ENCODE measurements at places on chromosomes 4 and X.

- DNase-seq: no peak
Observed at GRCh38 chrX:99348256-99348655, 1061.8 kb downstream of the PCDH19 start.

DNA sequence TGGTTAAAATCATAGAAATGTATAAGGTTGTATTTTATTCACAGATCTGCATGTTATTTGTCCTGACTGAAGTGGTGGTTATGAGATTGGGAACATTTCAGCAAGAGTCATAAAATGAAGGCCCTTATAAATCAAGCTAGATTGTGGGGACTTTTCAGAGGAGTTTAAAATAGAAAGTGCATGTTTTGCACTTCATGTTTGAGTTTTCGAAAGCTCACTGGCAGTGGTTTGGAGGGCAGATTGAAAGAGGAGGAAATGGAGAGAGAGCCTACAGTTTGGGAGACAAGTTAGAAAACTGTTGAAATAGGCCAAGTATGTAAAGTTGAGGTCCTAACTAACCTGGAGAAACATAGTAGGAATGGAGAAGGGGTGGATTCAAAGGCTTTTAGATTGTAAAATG, 124.9 kb downstream of the KDM6A start:
- DNase-seq: no peak

- no peak for DNase-seq
Observed at GRCh38 chrX:31543634-31544033, 471.8 kb upstream of the FTHL17 start.

DNA sequence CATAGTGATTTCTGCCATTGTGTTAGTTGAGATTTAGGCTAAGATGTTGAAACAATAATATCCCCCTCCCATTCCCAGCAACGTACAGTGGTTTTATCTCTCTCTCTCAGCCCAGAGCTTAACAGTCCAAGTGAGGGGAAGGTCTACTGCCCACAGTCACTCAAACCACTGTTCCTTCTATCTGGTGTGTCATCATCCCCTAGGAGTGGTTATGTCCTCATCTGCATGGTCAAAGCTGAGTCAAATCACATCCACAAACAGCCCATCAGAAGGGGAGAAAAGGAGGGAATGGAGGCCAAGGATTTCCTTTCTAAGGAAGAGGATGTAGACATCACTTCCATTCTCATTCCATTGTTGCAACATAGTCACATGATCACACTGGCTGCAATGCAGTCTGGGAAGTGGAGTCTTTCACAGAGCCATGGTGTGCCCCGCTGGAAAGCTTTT, 42.8 kb upstream of the CHRNA9 start:
- no peak for DNase-seq

DNA sequence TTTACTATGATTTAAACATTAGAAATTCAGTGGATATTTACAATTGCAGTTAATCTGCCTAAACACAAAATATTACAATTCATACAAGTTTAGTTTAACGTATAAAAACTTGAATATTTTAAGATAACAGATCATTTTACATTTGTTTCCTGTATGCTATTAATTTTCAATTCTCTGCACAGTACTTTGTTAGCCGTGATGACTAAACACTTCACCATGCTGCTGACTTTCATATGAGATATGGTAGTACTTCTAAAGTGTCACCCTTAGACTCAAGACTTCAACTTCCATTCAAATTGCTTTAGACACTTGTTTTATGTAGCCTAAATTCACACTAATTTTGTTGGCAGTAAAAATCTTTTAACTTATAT, 1646.4 kb upstream of the ADGRL3 start:
- no peak for DNase-seq

- DNase-seq: no peak
Observed at GRCh38 chrX:148271263-148271662, 229.2 kb upstream of the AFF2 start.

DNA sequence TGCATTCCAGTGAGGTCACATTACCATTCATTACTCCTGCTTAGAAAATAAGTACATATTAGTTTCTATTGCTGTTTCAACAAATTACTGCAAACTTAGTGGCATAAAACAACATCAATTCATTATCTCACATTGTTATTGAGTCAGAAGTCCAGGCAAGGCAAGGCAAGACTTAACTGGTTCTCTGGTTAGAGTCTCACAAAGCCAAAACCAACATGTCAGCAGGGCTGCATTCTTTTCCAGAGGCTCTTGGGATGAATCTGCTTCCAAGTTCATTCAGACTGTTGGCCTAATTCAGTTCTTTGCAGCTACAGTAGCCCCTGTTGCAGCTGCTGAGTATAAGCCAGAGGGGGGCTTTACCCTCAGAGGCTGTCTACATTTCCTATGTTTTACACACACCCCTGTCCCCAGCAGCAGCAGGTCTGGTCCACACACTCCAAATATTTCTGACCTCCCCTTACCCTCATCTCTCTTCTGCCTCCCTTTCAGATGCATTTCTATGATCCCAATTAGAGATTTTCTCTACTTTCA, 892.1 kb upstream of the EPHA5 start:
- no peak for DNase-seq

GRCh38 chr4:180341926-180342325, 1901.3 kb upstream of the TENM3 start:
- no peak for DNase-seq

DNA sequence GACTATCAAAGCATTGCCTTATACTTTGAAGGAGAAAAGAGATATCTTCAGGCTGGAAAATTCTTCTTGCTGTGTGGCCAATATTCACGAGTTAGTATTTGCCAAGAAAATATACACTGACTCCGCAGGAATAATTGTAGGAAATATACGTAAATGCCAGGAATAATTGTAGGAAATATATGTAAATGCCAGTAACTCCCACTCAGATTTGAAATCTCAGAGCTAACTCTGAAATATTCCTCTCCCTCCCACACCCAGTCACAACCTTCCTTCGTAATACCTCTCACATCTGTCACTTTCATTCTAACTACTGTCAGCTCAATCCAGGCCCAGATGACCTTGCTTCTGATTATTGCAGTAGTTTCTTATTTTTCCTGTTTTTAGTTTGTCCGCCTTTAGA, 73.5 kb downstream of the WDR19 start:
- no peak for DNase-seq

GRCh38 chr4:8071766-8072165, 86.8 kb downstream of the ABLIM2 start:
- no peak for DNase-seq

GRCh38 chr4:72394012-72394663, 174.9 kb downstream of the ADAMTS3 start:
- DNase-seq: no peak

GRCh38 chrX:18002791-18003190, 141.7 kb upstream of the RAI2 start:
- DNase-seq: no peak

GRCh38 chr4:36128689-36129088, 115.6 kb downstream of the ARAP2 start:
- DNase-seq: no peak

- no peak for DNase-seq
Observed at GRCh38 chr4:17204908-17205307, 306.5 kb upstream of the LDB2 start.

DNA sequence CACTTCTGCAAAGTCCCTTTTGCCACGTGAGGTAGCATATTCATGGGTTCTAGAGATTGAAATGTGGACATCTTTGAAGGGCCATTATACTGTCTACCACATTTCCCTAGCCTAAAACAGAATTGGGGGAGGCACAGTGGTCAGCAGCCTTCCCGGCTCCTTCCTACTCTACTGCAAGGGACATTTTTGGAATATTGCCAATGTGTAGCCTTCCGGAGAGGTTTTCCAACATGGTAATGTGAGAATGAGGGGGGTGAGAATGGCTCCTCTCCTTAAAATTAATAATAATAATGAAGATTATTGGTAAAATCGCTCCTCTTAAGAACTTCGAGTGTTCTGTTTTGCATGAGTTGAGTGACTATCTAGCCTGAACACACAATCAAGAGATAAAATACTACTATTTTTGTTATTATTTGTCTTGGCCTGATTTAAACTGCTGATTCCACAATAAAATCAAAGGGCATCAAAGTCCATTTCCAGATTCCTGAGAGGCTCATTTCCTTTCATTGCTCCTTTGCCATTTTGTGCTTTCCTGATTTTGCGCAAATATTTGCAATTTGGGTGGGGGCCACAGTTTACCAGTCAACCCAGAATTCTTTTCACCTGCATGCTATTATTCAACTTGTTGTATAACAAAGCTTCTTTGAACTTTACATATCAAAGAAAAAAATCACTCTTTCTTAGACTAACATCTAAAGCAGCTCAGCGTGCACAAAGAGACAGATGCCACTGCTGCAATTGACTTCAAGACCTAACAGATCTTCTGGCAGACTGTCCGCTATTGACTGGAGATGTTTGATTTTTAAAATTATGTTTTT, 27.0 kb upstream of the TSPAN5 start:
- DNase-seq: no peak

- no peak for DNase-seq
Observed at GRCh38 chr4:123510659-123511058, 114.1 kb downstream of the SPRY1 start.

DNA sequence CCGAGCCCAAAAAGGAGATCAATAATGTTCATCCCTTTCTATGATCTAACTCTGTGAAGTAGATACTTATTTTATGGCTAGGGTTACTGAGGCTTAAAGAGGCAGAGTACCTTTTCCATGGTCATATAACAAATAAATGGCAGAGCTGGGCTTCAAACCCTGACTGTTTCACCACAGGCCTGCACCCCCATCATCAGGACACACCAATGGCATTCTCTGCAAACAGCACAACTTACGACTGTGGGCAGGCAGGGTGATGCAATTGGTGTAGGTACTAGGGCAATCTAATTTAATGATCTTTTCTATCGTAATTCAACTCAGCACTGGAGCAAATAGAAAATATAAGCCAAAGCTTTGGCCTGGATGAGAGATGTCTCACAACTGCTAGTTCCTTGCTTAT, 118.8 kb upstream of the CBR4 start:
- DNase-seq: no peak

GRCh38 chr4:2126309-2127043, 67.3 kb downstream of the NAT8L start:
- no peak for DNase-seq

GRCh38 chr4:175411251-175411650, 400.8 kb downstream of the GPM6A start:
- no peak for DNase-seq

DNA sequence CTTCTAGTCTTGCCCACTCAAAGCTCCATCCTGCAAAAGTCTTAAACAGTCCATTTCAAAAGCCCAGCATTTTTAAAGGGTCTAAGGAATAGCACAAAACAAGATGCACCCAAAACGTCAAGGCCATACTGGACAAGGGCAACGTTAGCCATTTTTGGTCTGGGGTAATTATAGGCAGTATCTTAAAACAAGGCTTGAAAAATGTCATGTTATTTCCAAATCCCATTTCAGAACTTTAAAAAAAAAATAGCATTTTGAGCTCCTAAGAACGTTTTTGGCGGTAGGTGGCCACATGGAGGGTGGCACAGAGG, 584 bp upstream of the TMEM165 start:
- DNase-seq: no peak

- no peak for DNase-seq
Observed at GRCh38 chr4:93835929-93836328, 7.4 kb downstream of the ATOH1 start.

DNA sequence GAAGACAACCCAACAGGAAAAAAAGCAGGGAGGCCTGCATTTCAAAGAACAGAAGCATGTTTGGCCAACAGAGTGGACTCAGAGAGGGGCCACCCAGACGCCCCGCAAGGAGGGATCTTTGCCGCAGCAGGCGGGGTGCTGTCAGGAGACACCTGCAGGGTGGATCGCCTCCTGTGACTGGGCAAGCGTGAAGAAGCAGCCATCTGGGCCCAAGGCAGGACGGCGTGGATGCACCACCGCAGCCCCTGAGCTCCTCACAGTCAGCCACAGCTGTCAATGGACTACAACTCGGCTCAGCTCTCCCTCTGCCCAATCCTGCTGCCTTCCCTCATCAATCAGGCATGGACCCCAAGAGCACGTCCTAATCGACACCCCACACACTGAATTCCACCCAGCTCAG, 32.0 kb upstream of the MAN2B2 start:
- DNase-seq: no peak

GRCh38 chr4:169103966-169104412, 93.9 kb upstream of the CBR4 start:
- no peak for DNase-seq

GRCh38 chrX:154430479-154430878, 2.0 kb downstream of the ATP6AP1 start:
- DNase-seq: no peak

DNA sequence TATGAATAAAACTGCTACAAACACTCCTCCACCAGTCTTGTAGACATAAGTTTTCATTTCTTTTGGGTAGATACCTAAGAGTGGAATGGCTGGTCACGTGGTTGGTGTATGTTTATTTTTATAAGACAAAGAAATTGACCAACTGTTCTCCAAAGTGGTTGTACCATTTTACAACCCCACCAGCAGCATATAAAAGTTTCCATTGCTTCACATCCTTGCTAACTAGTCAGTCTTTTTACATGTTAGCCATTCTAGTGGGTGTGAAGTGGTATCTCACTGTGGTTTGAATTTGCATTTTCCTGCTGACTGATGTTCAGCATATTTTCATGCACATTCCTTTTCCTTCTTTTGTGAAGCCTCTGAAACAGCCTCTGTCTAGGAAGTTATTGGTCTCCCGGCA, 76.2 kb upstream of the ADGRG2 start:
- DNase-seq: no peak

DNA sequence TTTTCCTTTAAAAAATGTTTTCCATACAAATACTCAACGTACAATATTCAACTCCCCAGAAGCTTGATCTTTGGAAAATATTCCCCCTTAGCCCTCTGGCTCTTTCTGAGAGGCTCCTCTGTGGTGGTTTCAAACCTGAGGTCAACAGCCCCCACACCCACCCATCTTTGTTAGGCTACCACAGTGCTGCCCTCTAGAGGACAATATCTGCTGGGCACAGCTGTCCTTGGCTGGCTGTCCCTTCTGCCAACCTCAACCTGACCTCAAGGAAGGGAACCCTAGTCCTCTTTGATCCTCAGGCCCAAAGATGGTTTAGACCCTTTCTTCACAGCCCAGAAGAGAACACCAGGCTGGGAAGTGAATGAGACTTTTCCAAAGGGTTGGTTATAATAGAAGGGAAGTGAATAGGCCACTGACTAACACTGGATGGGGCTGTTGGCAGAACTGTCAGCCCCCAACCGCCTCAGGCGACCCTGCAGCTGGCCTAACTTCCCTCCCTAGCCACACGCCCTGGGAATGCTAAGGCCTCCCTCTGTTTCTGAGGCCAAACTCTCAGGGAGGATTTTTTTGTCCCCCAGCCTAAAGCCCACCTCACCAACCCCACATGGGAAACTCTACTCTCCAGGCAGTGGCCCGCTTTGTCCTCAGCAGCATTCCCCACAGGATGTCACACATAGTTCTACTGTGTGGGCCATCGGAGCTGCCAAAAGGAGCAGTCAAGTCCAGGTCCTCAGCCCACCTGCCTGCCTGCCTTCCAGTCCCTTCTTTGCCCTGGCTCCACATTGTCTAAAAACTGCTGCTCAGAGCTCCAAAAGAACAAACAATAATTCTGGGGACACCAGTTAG, 34.3 kb downstream of the NYX start:
- peak; percentile 0 for DNase-seq

GRCh38 chr4:44160776-44161367, 287.7 kb downstream of the KCTD8 start:
- DNase-seq: no peak

All from CD4-positive, alpha-beta T cell treated with Interleukin-15 for 4 hours (primary cell).